ENCODE measurements at places on chromosomes 5 and 9. TPM values are rescaled to one million over a fixed set of nuclear protein-coding genes. Genes with fewer than 3 reads are reported as not detected.

The RAD23B gene
- total RNA-seq, result 98.4 TPM

The CTXN3 gene
- total RNA-seq, result not detected

The DRD1 gene
- 1.2 TPM for total RNA-seq

The CENPH gene
- total RNA-seq, result 3.2 TPM

The ZBED3 gene
- 0.52 TPM for total RNA-seq
